Suprapubic skin (tissue), 4 donors: ENCODE measurements at places on chromosomes 12 and 14. TPM values are rescaled to one million over a fixed set of nuclear protein-coding genes. Genes with fewer than 3 reads are reported as not detected.

The FAR2 gene
- total RNA-seq = 20.0 TPM

The RTN1 gene
- 3.9 TPM for total RNA-seq

The C12orf54 gene
- not detected for total RNA-seq

The SELPLG gene
- 3.3 TPM for total RNA-seq

The NEUROD4 gene
- total RNA-seq = not detected

The LRTM2 gene
- not detected for total RNA-seq

The ZC3H14 gene
- 61.8 TPM for total RNA-seq

The MAP3K12 gene
- total RNA-seq = 14.0 TPM

The OGFOD2 gene
- total RNA-seq = 9.9 TPM

The AMDHD1 gene
- total RNA-seq = 1.8 TPM

The PRR4 gene
- 54.9 TPM for total RNA-seq

The TMPRSS12 gene
- not detected for total RNA-seq

The BHLHE41 gene
- total RNA-seq = 2.5 TPM

The CEBPE gene
- total RNA-seq = not detected

The GLIPR1L2 gene
- total RNA-seq = 3.1 TPM

DNA sequence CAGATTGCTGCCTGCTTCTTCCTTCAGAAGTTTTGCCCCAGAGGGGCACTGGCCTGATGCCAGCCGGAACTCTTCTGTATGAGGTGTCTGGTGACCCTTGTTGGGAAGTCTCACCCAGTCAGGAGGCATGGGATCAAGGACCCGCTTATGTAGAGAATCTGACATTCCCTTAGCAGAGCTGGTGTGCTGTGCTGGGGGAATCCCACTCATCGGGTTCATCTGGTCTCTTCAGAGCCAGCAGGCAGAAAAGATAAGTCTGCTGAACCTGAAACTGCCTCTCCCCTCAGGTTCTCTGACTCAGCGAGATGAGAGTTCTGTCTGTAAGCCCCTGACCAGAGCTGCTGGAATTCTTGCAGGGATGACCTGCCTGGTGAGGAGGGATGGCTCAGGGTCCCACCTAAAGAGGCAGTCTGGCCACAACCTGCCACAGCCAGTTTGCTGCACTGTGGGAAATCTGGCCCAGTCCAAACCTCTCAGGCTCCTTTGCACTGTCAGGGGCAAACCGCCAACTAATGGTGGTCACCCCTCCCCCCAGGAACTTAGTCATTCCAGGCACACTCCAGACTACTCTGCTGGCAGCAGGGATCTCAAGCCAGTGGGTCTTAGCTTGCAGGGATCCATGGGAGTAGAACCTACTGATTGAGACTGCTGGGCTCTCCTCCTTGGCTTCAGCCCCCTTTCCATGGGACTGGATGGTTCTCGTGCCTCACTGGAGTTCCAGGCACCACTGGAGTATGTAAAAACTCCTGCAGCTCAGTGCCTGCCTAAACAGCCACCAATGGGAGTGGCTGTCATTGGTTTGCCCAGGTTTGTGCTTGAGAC lies 4.1 kb downstream of the CLEC2D start:
- no peak for DNase-seq

DNA sequence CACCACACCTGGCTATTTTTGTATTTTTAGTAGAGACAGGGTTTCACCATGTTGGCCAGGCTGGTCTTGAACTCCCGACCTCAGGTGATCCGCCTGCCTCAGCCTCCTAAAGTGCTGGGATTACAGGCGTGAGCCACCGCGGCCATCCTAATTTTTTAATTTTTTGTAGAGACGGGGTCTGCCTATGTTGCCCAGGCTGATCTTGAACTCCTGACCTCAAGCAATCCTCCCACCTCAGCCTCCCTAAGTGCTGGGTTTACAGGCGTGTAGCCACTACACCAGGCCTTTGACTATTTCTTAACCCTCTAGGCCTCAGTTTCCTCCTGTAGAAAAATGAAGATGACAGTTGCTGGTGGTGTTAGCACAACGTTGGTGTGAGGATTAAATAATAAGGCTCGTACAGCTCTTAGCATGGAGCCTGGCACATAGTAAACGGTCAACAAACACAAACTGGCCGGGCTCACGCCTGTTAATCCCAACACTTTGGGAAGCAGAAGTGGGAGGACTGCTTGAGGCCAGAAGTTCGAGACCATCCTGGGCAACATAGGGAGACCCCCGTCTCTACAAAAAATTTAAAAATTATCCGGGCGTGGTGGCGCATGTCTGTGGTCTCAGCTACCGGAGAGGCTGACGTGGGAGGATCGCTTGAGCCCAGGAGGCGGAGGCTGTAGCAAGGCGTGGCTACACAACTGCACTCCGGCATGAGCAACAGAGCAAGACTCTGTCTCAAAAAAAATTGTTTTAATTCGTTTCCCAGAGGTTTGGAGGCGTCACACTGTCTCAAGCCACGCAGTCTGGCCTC lies 979 bp downstream of the DDX54 start:
- peak; percentile 78 for DNase-seq

GRCh38 chr12:11795913-11796459 lies 146.5 kb downstream of the ETV6 start:
- DNase-seq = no peak

DNA sequence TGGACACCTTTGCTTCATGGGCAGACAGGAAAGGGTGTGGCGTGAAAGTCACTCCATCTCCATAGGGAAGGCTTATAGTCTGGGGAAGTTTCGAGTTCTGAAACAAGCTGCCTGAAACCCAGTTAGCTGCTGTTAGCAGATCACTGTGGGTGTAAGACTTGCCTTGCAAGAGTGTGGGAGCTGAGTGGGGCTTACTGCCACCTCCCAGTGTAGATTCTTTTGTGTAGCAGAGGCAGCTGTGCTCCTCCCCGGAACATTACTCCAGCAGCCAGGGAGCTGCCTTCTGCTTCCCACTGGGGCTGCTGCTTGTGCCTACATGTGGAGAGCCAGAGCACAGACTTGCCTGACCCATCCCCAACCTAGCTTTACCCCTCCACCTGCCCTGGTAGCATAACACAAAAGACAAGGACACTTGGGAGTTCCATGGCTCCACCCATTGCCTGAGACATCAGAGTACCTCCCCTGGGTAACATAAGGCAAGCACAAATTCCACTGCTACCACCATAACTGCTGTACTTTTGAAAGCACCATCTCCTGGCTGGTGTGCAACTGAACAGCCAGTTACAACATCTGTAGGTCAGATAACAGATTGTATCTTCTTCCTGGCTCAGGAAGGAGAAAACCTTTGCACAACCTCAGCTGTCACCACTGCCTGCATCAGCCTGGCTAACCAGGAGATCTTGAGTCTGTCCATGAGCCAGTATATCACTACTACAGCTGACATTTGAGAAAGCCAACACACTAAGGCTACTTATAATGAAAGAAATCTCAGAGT lies 69.5 kb downstream of the ADAMTS20 start:
- no peak for DNase-seq

- no peak for DNase-seq
These were observed 277.6 kb downstream of the BTG1 start for GRCh38 chr12:91868054-91868453.

GRCh38 chr14:97442363-97442762 lies 645.2 kb downstream of the VRK1 start:
- no peak for DNase-seq

GRCh38 chr14:69672356-69672755 lies 61.0 kb downstream of the SUSD6 start:
- no peak for DNase-seq

DNA sequence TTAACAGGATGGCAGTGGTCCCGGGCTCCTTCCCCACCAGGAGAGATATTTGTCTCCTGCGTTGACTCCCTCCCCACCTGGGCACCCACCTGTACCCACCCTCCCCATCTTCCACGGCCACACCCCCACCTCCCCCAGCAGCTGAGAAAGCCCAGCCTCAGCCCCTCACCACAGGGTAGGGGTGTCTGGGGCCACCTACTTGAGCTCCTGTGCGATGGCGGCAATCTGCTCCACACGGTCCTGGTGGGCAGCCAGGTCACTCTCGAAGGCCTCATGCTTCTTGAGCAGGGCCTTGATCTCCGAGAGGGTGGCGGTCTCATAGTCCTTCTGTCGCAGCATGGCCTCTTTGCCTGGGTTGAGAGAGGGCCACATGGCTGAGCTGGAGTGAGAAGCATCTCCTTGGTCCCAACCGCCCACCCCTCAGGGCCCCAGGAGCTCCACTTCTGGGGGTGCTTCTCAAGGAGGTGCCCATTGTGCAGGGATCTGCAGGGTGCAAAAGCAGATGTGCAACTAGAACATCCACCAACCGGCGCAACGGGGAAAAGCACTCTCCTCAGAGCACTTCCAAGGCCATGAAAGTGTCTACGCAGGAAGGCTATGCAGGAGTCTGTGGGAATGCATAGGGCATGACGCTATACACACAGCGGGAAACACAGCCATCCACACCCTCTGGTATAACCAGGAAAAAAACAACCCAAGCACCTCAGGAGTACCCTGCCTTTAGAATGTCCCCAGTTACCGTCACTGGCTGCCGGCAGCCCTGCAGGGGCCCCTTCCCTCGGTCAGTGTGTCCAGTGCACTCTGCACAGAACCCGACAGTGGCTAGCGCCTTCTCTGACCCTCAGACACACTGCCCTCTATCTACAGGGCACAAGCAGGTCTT lies 92.6 kb upstream of the ZFP36L1 start:
- DNase-seq = no peak

GRCh38 chr14:57168138-57168679 lies 100.5 kb downstream of the EXOC5 start:
- no peak for DNase-seq

DNA sequence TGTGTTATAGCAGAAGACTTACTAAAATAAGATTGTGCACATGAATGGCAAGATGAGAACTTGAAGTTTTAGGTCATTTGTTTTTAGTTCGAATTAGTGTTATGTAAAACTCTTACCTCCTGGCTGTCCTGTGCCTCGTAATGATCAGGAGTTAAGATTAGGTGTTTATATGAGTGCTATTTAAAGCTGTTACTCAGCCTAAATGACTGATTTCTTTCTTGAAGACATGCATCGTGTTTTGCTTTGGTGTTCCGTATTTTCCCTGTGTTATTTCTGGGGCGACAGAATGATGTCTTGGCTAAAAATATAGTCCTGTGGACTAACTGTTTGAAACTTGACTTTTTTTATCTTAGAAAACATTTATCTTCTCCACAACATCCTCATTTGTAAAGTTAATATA lies 22.1 kb downstream of the SCYL2 start:
- DNase-seq = no peak

- no peak for DNase-seq
These were observed 49.2 kb upstream of the PTHLH start for GRCh38 chr12:28021704-28022103.

- DNase-seq = no peak
These were observed 11.6 kb downstream of the SETD3 start for GRCh38 chr14:99468836-99469592.

- no peak for DNase-seq
These were observed 23.0 kb downstream of the KRT76 start for GRCh38 chr12:52754135-52754534.

GRCh38 chr14:91063119-91063518 lies 2.7 kb upstream of the RPS6KA5 start:
- DNase-seq = no peak

GRCh38 chr12:12600659-12601058 lies 11.0 kb upstream of the CREBL2 start:
- DNase-seq = no peak

- no peak for DNase-seq
These were observed 19.4 kb downstream of the KTN1 start for GRCh38 chr14:55599250-55599879.

DNA sequence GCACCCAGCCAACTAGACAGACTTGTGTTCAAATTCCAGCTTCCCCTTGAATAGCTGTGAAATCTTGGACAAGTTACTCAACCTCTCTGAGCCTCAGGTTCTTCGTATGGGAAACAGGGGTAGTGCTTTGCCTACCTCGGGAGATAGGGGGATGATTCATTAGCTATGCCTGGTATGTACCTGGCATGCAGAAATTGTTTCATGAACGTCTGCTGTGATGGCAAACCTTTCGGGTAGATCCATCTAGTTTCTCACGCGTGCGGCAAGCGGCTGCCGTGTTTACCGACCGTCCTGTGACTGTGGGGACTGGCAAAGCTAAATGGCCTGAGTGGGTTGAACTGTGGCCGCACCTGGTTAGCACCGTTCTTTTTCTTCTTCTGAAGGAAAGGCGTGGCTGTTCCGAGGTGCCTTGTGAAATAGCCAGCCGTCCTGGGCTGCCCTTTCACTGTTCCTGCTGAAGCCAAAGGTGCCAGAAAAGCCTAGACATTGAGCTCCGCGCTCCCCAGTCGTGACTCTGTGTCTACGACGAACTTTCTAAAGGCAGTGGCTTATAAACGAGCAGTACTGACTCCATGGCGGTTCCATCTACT lies 40.6 kb upstream of the MED13L start:
- no peak for DNase-seq

DNA sequence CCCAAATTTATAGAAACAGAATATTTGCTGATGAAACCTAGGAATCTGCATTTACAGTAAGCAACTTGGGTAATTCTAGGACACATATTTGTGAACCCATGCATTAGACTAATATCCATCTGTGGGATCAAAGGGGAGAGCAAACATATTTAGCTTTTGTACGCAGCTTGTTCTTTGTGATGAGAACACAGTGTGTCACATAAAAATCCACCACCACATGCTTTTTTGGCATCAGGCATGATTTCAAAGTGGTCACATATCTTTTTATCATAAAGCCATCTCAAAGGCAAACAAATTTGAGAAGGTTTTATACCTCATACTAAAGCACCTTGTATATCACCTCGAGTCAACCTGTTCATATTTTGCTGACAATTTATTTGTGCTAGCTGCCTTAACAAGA lies 15.7 kb downstream of the DNAL1 start:
- DNase-seq = no peak

GRCh38 chr12:106226884-106227640 lies 20.8 kb downstream of the CKAP4 start:
- DNase-seq = no peak

- DNase-seq = no peak
These were observed 177.7 kb downstream of the CCDC91 start for GRCh38 chr12:28367993-28368392.

- DNase-seq = no peak
These were observed 348 bp upstream of the SSTR1 start for GRCh38 chr14:38207377-38207735.

- DNase-seq = no peak
These were observed 192.8 kb downstream of the TBX5 start for GRCh38 chr12:114213055-114213581.

DNA sequence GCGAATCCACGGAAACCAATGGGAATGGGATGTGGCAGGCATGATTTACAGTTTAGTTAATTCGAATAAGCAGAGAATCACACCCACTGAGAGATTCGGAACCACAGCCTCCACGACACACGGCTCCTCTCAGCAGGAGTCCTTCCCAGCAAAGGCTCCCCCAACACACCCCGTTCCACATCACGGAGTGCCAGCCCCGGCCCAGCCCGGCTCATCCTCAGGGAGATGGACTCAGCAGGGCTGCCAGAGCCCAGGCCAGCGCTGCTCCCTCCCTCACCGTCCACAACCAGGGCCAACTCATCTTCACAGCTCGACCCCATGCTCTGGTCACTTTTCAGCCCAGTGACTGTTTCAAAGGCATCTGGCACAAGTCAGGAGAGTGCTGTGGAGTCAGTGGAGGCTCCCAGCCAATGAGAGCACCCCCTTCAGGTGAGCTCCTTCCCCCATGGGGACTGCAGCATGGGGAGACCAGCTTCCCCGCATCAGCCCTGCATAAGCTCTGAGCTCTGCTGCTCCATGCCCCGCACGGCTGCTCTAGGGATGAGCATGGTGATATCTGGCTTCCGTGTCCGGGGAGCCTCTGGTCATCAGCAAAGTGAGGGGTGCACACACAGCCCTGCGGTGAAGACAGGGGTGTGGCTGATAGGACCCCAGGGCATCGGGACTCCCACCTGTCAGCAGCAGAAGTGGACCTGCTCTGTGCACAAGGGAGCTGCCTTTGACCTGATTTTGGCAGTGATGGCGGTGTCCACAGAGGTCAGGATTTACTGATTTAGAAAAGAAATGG lies 238.8 kb upstream of the SFSWAP start:
- DNase-seq = no peak
